C1 segment of cervical spinal cord (tissue), 14 donors: ENCODE measurements at places on chromosomes 4 and X.

DNA sequence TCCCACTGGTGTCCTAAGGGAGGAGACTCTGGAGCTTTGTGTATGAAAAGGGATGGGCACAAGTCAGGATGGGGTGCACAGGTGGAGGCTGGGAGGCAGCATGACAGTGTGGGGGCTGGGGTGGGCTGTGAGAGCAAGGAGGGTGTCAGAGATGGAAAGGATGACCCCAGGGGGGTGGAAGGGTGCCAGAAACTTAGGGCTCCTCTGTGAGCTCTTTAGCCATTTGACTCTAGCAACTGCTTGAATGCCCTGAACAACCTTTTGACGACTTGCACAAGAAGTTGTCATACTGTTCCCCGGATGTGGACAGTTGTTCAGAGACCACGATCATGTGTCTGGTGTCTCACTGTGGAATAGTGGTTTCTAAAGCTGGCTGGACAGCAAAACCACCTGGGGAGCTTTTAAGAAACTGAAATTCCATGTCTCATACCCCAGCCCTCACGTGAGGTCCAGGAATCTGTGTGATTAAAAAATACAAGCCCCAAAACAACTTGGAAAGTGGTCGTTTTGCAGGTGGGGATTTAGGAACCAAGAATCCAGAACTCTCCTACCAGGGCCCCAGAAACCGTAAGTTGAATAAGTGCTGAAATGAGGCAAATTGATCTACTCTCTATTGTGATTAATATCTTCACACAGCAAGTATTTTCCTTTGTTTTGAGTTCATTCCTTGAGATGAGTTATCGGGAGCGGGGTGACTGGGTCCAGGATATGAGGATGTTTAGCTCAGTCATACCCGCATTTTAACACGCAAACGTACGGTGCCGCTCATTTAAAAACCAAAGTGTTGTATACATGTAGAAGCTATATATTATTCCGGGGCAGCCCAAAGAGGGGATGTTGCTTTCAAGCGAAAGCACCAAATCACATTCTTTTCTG is 3.4 kb downstream of the RHOH start:
- no peak for DNase-seq

GRCh38 chr4:14958436-14958835 is 43.8 kb upstream of the CPEB2 start:
- no peak for DNase-seq

GRCh38 chrX:153689654-153690465 is 2.1 kb downstream of the SLC6A8 start:
- DNase-seq, result no peak

DNA sequence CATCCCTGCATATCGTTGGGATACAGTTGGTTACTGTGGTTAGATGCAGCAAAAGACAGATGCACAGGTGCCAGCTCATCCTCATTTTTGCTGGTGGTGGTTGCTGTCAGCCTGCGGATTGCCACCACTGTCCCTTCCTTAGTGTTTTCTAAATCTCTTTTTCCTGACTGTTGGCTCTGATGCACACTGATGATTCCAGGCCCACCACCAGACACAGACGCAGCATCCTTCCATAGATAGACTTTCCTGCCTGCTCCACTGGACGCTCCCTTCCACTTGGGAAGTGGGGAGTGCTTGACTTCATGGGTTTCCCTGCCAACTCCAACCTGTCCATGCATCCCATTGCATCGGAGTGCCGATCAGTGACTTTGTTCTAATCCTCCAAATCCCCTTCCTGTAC is 101.5 kb downstream of the EGF start:
- DNase-seq, result no peak

GRCh38 chrX:38601866-38602265 is 40.5 kb downstream of the TSPAN7 start:
- no peak for DNase-seq

GRCh38 chr4:138158746-138159297 is 83.3 kb downstream of the SLC7A11 start:
- DNase-seq, result no peak

- DNase-seq, result no peak
These were observed 103.9 kb downstream of the PDS5A start for GRCh38 chr4:39873823-39874222.

- no peak for DNase-seq
These were observed 35.8 kb downstream of the CHRDL1 start for GRCh38 chrX:110759785-110760184.

GRCh38 chr4:104472766-104473165 is 21.9 kb downstream of the CXXC4 start:
- no peak for DNase-seq

- no peak for DNase-seq
These were observed 205.9 kb downstream of the TLL1 start for GRCh38 chr4:166078955-166079354.

GRCh38 chr4:98581126-98581525 is 77.3 kb downstream of the TSPAN5 start:
- no peak for DNase-seq

GRCh38 chr4:126271292-126271691 is 956.5 kb downstream of the FAT4 start:
- DNase-seq, result no peak

- no peak for DNase-seq
These were observed 346.3 kb upstream of the FSTL5 start for GRCh38 chr4:162510115-162510514.

DNA sequence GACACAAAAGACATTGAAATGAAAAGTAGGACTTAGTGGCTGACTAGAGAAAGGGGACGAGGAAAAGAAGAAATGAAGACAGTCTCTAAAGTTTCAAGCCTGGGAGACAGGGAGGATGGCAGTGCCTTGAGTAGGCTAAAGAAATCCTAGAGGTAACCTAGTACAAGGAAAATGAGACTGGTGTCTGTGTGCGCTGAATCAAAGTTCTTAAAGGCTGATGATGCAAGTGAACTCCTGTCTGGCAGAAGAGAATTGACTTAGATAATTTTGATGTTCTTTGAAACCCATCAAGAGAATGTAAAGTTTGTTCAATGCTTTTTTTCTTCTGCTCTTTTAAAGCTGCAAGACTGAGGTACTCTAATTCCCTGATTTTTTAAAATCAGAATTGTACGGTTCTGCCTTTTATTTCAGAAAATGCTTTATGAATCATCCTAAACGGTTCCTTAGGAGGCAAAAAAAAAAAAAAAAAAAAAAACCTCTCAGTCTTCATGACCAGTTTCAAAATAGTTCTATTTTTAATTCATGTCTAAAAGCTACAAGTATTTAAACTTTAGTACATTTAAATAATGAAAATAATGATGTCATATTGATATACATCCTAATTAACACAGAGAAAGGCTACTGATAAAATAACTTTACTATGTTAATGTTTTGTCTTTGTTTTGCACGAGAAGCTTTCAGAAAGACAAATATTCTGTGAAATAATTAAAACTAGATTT is 189.8 kb downstream of the PPP3CA start:
- DNase-seq, result no peak

GRCh38 chrX:103800318-103800717 is 23.7 kb downstream of the PLP1 start:
- DNase-seq, result no peak

DNA sequence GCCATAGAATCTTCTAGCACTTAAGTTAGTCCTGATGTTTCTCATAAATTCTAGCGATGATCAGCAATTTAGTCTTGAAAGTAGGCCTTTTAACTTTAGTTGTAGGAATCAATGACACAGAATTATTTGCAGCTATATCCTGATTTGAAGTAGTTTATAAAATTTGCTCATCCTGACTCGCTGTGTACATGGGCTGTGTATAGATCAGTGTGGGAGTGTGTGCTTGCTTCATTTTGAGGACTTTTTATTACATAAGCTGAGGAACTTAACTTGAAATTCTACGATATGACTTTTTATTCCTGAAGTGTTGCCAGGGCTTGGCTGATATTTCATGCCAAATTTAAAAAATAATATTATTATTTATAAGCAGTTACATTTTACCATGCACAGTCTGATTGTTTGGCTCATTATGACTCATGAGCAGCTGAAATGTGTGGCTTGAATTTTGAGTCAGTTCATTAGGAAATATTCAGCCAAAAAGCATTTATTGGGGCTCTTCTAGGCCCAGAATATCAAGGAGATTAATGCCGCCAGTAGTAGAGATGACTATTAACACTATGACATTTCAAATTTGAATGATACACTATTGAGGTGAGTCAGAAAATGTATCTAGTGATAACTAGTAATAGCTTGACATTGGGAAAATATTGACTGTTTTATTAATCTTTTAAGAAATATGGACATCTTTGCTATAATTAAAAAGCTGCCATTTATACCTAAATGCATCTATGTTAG is 128.9 kb upstream of the LIMCH1 start:
- no peak for DNase-seq

- no peak for DNase-seq
These were observed 4.2 kb downstream of the CNGA2 start for GRCh38 chrX:151738751-151739150.

DNA sequence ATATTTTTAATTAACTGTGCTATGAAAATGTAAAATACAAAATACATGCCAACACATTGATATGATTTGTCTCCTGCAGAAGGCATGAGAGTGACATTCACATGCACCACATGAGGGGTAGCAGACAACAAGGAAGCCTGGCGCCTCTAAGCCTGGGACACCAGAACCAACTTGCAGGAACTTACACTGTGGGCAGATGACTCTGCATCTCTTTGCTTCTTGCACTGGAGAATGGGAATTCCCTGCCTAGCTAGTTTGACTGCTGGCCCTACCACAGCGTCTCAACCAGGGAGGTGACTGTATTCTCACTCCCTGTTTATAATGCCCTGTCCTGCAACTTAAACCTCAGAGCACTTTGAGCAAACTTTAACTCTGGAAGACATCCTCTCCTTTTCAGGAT is 40.5 kb downstream of the PAGE2 start:
- no peak for DNase-seq
